CD4-positive, alpha-beta T cell (primary cell): ENCODE measurements at places on chromosomes 1 and 21.

GRCh38 chr1:171884475-171884874 lies 43.2 kb downstream of the DNM3 start:
- DNase-seq = no peak

- no peak for DNase-seq
These were observed 59.1 kb downstream of the ERO1B start for GRCh38 chr1:236222632-236223031.

GRCh38 chr1:89261926-89262515 lies 10.6 kb downstream of the GBP5 start:
- no peak for DNase-seq

DNA sequence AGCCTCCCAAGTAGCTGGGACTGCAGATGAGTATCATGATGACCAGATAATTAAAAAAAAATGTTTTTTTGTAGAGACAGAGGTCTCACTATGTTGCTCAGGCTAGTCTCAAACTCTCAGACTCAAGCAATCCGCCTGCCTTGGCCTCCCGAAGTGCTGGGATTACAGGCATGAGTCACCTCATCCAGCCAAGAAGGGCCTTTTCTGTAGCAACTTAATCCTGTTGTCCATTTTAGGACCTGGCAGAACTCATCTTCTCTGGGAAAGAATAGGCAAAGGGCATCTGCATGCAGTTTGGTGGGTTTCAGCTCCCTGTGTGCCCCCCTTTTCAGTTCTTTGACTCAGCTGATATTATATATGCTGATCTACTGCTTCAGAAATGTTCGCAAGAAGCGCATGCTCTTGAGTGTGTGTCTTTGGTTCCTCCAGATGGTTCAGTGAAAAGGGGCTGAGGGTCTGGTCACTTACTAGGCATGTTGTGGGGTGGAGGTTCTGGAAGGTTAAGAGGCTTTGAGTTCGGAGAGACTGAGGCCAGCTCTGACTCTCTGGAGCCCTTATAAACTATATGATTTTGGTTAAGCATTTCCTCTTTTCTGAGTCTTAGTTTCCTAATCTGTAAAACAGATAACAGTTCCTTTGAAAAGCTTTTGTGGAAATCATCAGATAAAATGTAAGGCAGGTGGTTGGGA lies 19.4 kb upstream of the SRSF4 start:
- DNase-seq = no peak

GRCh38 chr1:107358619-107359327 lies 217.9 kb downstream of the NTNG1 start:
- DNase-seq = no peak

DNA sequence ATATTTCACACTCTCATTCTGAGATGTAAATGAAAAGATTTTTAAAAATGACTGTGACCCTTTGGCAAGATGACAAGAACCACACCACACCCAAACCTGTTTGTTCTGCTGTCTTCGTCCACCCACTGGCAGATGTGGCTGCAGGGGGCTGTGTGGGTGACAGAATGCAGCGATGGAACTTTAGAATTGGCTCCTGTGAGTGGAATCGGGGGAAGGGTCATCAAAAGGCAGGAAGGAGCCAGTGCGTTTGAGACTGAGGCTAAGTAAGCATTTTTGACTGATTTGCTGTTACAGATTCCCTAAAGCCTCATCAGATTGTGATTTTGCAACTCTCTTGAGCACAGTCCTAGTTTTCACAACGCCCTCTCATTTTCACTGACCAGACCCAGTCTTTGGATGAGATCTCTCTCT lies 111.2 kb upstream of the ADGRL2 start:
- no peak for DNase-seq
